ENCODE measurements at places on chromosomes 16 and 17.

GRCh38 chr16:38941-39892 is 14.2 kb downstream of the POLR3K start:
- no peak for DNase-seq

DNA sequence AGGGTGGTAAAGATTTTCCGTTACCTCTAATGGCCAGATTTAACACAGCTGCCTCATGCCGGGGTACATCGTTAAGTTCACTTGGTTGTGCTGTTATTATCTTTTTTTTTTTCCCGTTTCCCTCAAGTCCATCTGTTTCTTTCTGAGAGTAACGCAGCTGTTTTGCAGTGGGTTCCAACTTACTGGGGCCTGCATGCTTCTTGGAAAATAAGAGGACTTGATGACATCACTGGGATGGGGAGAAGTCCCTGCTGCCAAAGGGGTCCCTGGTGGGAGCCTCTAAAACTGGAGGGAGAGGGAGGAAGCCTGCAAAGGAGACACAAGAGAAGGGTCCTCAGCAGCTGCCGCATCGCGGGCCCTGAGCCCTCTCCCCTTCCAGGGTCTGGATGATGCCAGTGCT is 77.8 kb upstream of the NOL11 start:
- DNase-seq = no peak

DNA sequence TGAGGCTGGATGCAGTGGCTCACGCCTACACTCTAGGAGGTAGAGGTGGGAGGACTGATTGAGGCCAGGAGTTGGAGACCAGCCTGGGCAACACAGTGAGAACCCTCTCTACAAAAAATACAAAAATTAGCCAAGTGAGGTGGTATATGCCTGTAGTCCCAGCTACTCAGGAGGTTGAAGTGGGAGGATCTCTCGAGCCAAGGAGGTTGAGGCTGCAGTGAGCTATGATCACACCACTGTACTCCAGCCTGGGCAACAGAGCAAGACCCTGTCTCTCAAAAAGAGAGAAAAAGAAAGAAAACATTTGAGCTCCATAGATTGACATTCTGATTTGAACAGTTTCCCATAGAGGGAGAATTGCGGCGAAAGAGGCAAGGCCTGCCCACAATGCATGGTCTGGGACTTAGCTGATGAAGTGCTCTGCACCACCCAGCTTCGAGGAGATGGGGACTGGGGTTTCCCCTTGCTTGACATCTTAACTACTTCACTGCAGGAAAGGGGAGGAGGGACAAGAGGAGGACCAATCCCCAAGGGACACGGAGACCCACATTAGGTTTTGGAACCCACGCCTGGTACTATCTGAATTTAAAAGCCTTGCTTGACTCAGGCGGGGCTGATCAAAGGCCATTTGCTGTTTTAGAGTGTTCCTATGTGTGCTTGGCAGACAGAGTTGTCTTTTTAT is 21.7 kb downstream of the MSI2 start:
- no peak for DNase-seq

- DNase-seq = no peak
Observed at GRCh38 chr17:75704963-75705875, 16.0 kb upstream of the ITGB4 start.

DNA sequence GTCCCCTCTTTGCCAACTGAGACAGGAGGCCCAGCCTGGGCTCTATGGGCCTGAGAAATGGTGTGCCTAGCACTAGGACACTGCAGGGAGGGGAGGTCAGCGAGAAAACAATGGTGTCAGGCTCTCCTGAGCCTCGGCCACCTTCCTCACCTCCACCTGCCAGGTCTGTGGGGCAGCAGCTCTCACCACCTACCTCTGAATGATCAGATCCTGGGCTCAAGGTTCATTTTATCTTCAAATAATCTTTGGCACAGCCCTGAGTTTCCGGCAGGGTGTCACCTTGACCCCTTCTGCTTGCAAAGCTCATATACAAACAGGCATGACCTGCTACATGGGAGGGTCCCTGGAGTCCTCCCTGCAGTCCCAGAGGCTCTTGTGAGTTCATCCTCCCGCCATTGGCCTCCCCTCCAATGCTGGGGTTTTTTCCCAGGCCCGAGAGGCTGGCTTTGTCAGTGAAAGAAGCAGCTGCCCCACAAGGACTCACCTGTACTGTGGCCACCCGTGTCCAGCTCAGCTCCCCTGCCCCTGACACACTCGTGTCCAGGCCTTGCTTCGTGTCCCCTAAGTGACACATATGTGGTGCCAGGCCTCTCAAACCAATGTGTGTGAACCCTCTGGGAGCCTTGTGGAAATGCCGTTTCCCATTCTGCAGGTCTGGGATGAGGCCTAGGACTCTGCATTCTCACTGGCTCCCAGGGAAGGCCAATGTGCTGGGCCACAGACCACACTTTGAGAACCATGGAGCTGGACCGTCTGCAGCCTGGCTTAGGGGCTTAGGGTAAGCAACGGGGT is 176.8 kb upstream of the CIBAR2 start:
- DNase-seq = no peak
